Lung (tissue), 17 donors: ENCODE measurements at places on chromosomes 7 and 10. TPM values are rescaled to one million over a fixed set of nuclear protein-coding genes. Genes with fewer than 3 reads are reported as not detected.
A peak's percentile ranks its signal among the peaks of the same experiment; 100 is the strongest.

DNA sequence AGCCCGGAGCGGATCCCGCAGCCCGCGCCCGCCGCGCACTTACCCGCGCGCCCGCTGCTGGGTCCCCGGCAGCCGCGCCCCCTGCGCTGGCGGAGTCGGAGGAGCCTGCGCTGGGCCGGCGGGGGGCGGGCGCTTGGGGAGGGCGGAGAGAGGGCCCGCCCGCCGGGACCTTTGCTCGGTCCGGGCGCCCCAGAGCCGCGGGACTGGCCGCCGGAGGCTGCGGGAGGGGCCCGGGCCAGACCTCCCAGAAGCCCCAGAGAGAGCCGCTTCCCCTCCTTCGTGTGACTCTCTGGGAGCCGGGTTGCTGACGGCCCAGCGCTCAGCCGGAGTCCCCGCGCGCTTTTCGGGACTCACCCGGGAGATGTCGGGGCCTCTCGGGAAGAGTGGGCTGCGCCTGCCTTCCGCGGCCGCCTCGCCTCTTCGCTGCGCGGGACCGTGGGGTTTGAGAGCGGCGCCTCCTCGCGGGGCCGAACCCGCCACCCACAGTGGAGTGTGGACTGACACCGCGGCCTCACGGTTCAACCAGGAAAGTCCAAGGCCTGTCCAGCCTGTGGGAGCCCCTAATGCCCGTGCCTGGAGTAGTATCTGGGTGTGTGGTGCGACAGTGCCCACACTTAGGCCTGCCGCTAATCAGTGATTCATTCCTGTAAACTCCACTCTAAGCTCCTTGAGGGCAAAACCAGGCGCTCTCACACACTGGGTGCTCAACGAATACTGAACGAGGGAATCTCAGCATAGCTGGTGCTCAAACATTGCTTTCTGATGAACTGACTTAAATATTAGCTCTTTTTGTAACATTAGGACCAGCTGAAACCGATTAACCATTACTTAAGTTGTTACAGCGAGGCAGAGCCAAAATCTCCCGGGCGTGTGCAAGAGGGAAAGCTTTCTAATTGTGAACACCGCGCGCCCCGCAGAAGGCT lies at the start of gene GSDME:
TSS of gene GSDME (minus strand) at position 112 of the 923 bp plus-strand sequence. CDS start 7,690 bp downstream, outside the sequence.
- peak; percentile 78 for DNase-seq
- H3K4me1 ChIP-seq: peaks cover 3% of the 10 kb centered on the region
- peak within 1 kb of the TSS; percentile 51 for H3K4me3 ChIP-seq
- no peaks in the 10 kb centered on the region for H3K36me3 ChIP-seq

DNA sequence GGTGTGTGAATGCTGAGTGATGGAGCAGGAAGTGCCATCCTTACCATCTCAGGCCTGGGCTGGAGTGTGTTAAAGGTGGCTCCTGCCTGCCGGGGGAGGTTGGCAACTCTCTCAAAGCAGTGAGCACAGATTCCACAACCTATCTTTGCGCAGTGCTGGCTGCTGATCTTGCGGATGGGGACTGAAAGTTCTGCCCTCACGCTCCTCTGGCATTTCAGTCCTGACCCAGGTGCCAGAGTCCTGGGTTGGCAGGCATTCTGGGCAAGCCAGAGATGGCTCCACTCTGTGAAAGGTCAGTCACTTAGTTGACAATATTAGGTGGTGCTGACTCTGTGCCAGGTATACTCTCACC lies 315.5 kb downstream of the RPS24 start:
- DNase-seq: no peak
- H3K4me1 ChIP-seq: no peaks in the 10 kb centered on the region
- no peaks in the 10 kb centered on the region for H3K36me3 ChIP-seq
- H3K27me3 ChIP-seq: no peaks in the 10 kb centered on the region

DNA sequence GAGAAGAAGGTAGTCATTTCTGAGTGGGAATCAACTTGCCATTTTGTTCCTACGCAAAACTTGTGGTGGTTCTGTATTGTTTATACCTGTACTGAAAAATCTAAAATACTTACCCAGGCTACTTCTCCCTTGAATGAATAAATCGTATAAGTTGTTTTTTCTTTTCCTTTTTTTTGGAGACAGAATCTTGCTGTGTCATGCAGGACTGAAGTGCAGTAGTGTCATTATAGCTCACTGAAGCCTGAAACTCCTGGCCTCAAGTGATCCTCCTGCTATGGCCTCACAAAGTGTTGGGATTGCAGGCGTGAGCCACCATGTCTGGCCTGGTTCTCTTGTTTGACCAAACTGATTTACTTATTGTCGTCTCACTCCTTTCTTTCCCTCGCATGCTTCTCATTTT lies 27.9 kb downstream of the LUC7L2 start:
- H3K4me3 ChIP-seq: no peak overlapping the region
- peaks cover 14% of the 10 kb centered on the region for H3K36me3 ChIP-seq
- no peak for DNase-seq
- H3K4me1 ChIP-seq: no peaks in the 10 kb centered on the region
- H3K27me3 ChIP-seq: no peaks in the 10 kb centered on the region

DNA sequence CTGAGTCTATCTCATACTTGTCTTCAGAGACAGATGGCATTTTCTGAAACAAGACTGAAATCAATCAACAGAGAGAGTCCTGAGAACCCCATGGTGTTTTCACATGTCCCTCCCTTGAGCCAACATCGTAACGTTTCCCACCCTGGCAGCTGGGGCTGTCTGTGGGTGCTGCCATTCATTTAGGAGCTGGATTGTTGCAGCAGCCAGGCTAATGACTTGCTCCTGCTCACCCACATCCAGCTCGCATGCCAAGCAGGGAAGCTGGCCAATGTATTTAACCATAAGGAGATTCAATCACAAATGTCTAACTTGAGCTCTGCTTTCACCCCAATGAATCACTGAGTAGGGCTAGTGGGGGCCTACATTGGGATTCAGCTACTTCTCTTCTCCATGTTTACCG lies 146.1 kb downstream of the ADRA2A start:
- no peaks in the 10 kb centered on the region for H3K27me3 ChIP-seq
- no peak overlapping the region for H3K27ac ChIP-seq
- H3K36me3 ChIP-seq: no peaks in the 10 kb centered on the region
- no peak for DNase-seq
- no peaks in the 10 kb centered on the region for H3K4me1 ChIP-seq

- DNase-seq: no peak
- no peaks in the 10 kb centered on the region for H3K36me3 ChIP-seq
- H3K4me1 ChIP-seq: peaks cover 5% of the 10 kb centered on the region
- no peaks in the 10 kb centered on the region for H3K27me3 ChIP-seq
- peak overlapping the region; percentile 97 for H3K27ac ChIP-seq
Observed at GRCh38 chr10:29734640-29734961, 99.8 kb upstream of the SVIL start.

GRCh38 chr7:77426521-77427051 lies 10.4 kb upstream of the GSAP start:
- H3K27ac ChIP-seq: no peak overlapping the region
- no peaks in the 10 kb centered on the region for H3K4me1 ChIP-seq
- H3K4me3 ChIP-seq: no peak overlapping the region
- H3K27me3 ChIP-seq: no peaks in the 10 kb centered on the region
- H3K36me3 ChIP-seq: no peaks in the 10 kb centered on the region
- peak; percentile 71 for DNase-seq

DNA sequence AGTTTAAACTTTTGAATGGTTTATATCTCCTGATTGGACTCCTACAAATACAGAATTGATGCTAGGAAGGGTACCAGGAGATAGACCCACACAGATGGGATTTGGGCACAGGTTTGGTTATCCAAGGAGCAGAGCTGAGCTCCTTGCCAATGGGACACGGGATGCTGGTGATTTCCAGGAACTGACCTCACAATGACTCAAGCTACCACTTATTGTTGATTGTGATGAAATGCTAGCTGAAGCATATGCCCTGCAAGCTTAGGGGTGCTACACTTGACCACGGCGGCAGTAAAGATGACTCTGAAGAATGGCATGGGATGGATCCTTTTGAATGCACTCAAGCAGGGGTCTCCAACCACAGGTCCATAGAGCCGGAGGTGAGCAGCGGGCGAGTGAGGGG lies 45.5 kb upstream of the VKORC1L1 start:
- H3K27ac ChIP-seq: no peak overlapping the region
- no peak overlapping the region for H3K4me3 ChIP-seq
- no peaks in the 10 kb centered on the region for H3K27me3 ChIP-seq
- H3K36me3 ChIP-seq: no peaks in the 10 kb centered on the region
- no peaks in the 10 kb centered on the region for H3K4me1 ChIP-seq

The OR9A2 gene
- 0.82 TPM for total RNA-seq

The HIP1 gene
- total RNA-seq: 28.3 TPM

The EN2 gene
- total RNA-seq: 0.06 TPM
